CD4-positive, alpha-beta T cell treated with Interleukin-10 for 1 hour (primary cell): ENCODE measurements at places on chromosomes 2 and 18.

DNA sequence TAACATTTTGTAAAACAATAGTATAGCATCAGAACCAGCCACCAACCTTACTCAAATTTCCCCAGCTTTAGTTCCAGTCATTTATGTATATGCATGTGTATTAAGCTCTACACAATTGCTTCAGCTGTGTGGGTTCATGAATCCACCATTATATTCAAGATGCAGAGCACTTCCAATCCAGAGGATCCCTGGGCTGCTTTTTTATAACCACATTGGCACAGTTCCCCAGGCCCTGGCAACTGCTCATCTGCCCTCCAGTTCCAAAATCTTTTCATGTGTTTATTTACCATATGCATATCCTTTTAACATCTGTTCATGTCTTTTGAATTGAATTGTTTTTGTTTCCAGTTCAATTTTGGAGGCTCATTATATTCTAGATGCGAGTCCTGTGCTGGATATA, 482.9 kb upstream of the HS6ST1 start:
- DNase-seq, result no peak

DNA sequence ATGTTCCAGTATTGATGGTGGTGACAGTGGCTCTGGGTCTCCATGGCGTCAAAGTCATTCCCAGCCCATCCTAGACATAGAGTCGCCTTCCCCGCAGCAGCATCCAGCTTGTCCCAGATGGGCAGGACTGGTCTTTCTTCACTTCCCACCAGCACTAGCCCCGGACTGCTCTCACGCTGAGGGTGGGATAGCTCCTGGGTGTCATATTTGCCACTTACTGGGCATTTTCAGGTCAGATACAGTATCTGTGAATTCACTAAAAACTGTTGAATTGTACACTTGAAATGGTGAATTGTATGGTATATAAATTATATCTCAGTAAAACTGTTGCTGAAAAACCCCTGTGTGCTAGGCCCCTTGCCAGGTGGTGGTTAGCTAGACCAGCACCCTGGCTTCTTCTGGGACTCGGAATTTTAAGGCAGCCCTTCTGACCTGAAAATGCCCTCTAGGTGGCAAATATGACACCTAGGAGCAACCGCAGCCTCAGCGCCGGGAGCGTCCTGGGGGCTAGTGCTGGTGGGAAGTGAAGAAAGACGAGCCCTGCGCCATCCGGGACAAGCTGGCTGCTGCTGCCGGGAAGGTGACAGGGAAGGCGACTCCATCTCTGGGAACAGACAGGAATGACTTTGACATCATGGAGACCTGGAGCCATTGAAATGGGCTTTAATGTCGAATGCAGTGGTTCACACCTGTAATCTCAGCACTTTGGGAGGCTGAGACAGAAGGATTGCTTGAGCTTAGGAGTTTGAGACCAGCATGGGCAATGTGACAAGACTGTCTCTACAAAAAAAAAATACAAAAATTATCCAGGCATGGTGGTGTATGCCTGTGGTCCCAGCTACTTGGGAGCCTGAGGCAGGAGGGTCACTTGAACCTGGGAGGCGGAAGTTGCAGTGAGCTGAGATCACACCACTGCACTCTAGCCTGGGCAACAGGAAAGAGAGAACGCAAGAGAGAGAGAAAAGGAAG, 56.2 kb downstream of the DDX1 start:
- no peak for DNase-seq

DNA sequence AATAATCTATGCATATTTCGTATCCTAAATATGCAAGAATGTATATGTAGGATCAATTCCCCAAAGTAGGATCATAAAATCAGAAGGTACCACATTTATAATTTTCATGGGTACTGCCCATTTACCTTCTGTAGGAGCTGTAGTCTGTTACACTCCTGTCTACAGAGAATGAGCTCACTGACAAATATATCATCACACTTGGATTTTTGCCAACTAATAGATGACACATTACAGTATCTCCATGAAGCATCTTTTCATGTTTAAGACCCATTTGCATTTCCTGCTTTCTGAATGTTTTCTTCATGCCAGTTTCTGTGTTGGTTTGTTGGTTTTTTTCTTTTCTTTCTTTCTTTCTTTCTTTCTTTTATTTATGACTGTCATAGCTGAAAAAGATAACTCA, 70.9 kb upstream of the EML6 start:
- DNase-seq, result no peak

GRCh38 chr2:239939736-239940483, 85.2 kb downstream of the NDUFA10 start:
- DNase-seq, result no peak

- peak; percentile 49 for DNase-seq
Observed at GRCh38 chr18:35588995-35589394, 7.5 kb downstream of the GALNT1 start.

GRCh38 chr2:141187075-141187439, 943.8 kb downstream of the LRP1B start:
- no peak for DNase-seq

GRCh38 chr2:164746713-164747112, 94.9 kb downstream of the COBLL1 start:
- no peak for DNase-seq

DNA sequence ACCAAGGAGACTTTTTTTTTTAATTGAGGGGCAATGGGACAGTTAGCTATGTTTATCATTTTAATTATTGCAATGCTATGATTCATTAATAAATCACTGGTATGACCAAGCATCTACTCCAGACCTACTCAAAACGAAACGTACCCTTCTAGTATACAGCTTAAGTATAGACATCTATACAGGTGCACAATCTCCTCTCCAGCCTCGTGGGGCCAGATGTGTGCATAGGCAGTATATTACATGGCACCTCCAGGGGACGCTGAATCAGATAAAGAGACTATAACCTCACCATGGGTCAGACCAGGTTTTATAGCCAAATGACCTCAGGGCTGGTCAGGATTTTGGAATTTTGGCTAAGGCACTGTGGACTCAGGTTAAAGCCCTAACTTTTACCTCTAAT, 86.6 kb downstream of the SS18 start:
- no peak for DNase-seq

DNA sequence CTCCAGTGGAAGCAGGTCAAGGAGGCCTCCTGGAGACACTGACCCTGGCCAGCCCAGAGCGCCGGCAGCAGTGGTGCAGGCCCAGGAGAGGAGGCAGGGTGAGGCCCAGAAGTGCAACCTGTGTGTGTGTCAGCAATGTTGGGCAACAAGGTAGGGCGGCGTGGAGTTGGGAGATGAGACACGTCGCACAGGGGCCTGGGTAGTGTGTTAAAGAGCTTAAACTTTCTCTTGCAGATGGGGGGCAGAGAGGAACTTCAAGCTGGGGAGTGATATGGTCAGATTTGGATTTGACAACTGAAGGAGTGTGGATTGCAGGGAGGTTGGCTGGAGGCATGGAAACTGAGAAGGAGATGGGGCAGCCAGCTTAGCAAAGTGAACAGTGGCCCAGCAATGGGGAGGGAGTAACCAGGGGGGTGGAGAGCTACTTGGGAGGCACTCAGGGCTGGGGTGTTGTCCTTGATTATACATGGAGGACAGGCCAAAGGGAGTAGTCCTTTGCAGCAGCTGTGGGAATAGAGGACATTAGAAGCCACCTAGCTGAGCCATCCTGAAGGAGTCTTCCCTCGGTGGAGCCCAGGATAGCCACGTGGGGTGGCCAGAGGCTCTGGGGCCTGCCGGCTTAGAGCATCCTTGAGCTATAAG, 278.6 kb upstream of the HS6ST1 start:
- DNase-seq, result no peak

DNA sequence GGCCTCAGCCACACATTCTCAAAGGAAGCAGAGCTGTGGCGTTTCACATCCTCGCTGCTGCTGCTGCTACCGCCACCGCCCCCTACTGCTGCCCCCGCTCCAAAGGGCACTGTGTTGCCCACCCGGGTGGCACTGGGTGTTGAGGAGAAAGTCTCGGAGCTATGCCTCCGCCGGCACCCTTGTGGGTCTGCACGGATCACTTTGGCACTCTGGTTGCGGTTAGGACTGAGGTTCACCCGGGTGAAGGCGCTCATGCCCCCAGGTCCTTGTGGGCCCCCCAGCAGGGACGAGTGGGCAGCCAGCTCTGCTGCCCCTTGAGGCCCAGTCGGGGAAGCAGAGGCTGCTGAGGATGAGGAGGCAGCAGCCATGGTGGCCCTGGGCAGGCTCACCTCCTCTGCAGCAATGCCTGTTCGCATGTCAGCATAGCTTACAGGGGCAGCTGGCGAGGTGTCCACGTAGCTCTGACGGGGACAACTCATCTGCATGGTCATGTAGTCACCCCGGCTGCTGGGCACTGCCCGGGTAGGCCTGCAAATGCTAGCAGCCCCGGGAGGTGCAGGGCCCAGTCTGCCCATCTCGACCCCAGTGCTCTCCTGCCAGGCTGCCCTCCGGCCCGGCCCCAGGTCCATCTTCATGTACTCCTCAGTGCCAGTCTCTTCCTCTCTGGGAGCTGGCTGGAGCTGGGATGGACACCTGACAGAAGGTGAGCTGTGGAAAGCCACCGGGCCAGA, 4.2 kb downstream of the IRS1 start:
- DNase-seq, result no peak
